ENCODE measurements at places on chromosomes 6 and 20.

- DNase-seq: peak; percentile 18
Observed at GRCh38 chr20:21096321-21097043, 9.7 kb downstream of the LINC00237 start.

- no peak for DNase-seq
Observed at GRCh38 chr20:25487306-25487705, 79.8 kb downstream of the GINS1 start.

DNA sequence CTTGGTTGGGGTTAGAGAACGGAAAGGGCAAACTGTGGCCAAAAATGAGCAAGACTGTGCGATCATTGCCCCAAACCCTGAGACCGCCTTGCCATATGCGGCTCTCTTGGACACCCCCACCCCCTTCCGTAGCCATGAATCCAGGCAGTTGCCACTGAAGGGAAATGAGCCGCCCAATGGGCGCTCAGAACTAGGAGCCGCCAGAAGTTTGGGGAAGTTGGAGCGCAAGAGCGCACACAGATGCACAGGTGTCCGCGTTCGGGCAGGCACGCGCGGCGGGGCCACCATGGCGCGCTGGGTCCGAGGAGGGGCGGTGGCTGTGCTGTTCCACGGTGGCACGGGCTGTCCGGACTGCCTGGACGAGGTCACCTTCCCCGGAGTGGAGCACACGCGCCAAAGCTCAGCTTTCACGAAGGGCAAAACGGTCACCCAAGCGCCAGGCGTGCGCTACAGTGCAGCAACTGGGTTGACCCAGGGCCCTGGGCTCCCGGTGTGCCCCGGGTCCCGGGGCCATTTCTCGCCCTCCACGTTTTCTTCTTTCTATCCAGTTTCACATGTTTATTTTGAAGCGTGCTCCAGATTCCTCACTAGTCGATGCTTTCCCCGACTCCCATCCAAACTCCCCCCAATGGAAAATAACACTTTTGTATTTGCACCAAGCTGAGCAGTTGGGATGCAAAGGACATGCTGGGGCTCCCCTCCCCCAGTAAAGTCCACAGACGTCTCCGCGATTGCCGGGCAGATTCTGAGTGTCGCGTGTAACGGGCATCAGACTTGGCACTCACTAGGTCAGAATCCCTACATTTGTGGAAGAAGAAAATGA lies 906 bp upstream of the PDE10A start:
- no peak for DNase-seq

DNA sequence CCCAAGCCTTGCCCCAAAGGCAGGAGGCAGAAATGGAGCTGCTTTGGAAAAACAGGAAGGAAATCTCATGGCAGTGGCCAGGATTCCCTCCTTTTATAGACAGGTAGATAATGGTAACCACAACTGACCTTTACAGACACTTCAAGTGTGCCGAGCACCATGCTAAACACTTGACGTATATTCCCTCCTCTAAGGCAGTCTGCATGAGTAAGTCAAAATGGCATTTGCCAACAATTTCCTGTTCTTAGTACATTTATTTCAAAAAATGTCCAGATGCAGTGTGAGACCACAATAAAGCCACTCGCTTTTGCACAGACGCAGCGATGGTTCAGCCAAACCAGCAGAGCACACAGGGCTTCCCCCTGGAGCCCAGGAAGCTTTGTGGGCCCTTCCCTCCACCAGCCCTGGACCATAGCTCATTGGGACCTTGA lies 16.5 kb upstream of the GPR6 start:
- no peak for DNase-seq

GRCh38 chr20:4887586-4887985 lies 113.7 kb downstream of the SLC23A2 start:
- no peak for DNase-seq

DNA sequence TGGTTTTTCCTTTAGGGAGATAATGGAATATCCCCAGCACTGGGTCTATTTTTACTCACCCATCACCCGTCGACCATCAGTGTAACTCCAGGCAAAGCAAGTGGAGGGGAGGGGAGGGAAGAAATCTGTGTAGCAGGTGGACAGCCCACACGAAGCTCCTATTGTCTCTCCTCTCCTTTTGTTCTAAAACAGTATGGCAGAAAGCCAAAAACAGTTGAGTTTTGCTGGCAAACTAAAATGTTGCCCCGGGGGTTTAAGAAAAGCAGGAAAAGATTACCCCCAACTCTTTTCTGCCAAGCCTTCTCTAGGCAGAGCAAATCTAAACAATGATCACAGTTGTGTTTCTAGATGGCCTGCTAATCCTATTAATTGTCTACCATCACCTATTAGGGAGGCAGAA lies 89.7 kb downstream of the PREP start:
- no peak for DNase-seq

GRCh38 chr6:39086294-39086693 lies 28.7 kb downstream of the SAYSD1 start:
- DNase-seq: no peak

DNA sequence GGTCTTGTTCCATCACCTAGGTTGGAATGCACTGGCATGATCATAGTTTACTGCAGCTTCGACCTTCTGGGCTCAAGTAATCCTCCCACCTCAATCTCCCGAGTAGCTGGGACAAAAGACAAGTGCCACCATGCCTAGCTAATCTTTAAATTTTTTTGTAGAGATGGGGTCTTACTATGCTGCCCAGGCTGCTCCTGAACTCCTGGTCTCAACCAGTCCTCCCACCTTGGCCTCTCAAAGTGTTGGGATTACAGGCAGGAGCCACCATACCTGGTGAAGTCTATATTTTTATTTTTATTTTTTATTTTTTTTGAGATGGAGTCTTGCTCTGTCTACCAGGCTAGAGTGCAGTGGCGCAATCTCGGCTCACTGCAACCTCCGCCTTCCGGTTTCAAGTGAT lies 11.4 kb upstream of the PIM1 start:
- no peak for DNase-seq

- DNase-seq: no peak
Observed at GRCh38 chr6:138422861-138423260, 18.8 kb downstream of the HEBP2 start.

DNA sequence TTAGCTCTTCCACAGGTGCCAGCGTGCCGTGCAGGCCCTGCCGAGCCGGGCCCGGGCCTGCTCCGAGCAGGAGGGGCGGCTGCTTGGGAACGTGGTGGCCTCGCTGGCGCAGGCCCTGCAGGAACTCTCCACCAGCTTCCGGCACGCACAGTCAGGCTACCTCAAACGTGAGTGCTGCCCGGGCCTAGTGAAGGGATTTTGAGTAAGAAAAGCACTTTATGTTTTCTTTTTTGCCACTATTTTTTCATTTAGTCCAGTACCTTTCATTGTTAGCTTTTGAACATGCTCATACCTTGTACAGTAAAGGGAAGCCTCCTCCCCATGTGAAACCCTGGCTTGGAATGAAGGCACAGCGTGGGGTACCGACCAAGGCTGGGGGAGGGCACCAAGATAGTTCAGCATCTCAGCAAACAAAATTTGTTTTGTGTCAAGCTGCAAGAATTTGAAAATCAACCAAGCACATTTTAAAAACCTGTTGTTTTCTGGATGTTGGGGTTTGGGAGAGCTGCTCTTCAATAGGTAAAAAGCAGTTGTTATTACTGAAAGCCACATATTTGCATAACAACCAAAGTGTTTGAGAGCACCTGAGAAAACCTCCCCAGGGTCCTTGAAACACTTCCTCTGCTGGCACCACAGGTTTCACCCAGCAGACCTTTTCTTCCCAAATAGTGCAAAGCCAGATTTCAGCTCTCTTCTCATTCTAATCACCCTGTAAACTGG lies 18.4 kb downstream of the STX16 start:
- no peak for DNase-seq

DNA sequence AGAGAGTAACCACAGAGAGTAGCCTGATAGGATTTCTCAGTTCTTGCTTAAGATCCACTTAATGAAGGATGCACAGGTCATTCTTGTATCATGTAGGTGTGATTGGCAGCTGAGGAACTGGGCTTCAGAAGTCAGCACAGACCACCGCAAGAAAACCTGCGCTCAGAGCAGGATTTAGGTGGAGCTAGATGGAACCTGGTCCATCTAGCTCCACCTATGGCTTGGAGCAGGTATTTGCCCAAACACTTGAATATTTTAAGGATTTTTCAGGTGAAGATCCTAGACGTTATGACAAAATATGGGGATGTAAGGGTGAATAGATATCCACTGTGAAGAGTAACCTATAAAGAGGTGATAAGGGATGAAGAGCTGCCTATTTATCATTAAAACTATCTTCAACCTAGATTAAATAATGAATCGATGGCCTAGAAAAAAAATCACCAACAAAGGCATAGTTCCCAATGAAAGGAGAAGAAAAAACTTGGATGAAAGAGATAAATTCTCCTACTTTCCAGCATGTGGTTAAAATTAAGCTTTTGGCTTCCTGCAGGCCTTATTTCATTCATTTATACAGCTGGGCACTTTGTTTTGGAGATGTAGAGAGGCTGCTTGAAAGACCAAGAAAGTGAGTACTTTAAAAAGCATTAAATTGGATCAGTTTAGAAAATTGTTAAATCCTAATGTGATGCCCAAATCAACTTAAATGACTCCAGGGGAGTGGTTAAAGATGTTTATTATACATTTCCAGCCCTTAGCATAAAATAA lies 778.4 kb upstream of the GJE1 start:
- DNase-seq: no peak

DNA sequence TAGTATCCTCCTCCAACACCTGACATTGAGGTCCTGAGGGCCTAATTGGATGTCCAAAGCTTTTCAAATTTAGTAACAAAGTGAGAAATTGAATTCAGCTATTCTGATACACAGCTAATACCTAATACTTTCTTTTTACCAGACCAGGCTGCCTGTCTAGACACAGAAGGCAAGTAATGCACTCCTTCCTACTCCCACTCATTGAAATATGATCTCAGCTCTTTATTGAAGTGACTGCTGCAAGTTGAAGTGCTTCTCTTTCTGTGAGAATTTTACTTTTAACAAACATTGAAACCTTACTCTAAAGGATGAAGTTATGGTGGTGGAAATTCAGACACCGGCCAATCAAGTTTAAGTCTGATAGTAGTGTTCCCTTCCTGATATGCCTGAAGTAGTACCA lies 90.8 kb upstream of the OGFRL1 start:
- no peak for DNase-seq

DNA sequence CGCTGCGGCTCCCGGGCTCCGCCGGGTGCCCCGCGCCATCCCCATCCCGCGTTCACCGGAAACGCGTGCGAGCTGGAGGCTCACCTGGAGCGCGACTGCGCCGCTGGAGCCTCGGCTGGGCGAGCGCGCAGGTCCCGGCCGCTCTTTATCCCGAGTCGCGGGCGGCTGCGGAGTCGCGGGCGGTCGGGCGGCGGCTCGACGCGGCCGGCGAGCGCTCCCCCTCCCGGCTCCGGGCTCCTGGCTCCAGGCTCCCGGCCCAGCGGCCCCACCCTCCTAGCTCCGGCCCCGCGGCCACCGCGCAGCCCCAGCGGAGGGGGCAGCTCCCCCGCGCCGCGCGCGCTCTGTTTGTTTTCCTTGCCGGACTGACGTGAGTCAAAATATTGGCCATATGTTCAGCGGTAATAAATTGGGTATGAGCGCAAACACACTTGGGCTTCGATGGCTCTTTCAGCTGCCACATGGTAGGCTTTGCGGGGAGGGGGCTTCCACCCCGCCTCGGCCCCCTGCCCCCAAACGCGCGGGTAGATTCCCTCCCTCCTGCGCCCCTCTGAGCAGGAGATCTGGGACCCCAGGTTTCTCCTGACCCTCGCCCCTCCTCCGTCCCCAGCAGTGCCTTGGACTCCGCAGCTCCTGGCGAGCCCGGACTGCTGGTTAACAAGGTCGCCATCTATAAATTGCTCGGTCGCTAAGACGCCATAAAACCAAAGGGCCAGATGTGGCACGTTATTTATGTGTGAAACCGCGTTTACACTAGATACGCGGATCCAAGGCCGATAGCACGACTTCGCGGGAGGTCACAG lies 8.8 kb upstream of the NKX2-2 start:
- no peak for DNase-seq

GRCh38 chr6:149079456-149079855 lies 238.1 kb upstream of the TAB2 start:
- DNase-seq: no peak

DNA sequence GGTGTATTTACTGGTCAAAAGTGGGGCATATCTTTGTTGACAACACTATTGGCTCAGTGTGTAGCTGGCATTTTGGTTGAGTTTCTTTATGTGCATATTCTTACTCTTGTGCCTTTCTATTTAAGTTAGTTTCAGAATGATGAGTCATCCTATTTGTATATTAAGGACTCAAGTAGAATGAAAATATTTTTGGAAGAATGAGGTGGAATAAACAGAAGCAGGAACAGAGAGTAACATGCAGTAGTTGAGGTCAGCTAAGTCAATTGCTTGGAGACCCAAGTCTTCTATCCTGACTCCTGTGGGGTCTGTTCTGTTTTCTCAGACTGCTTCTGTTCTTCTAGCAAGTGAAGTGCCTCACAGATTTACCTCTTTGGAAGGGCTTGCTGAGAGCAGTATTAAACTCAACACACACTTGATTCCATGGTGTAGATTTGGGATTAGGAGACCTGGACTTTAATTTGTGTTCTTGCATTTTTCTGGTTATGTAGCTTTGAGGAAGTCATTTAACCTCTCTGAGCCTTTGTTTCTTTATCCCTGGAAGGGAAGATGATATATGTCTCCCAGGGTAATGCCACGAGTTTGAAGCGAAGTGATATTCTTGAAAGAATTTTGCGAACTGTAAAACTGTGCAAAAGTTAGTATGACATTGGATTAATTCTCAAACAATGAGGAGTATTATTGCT lies 324.3 kb downstream of the QKI start:
- DNase-seq: no peak

DNA sequence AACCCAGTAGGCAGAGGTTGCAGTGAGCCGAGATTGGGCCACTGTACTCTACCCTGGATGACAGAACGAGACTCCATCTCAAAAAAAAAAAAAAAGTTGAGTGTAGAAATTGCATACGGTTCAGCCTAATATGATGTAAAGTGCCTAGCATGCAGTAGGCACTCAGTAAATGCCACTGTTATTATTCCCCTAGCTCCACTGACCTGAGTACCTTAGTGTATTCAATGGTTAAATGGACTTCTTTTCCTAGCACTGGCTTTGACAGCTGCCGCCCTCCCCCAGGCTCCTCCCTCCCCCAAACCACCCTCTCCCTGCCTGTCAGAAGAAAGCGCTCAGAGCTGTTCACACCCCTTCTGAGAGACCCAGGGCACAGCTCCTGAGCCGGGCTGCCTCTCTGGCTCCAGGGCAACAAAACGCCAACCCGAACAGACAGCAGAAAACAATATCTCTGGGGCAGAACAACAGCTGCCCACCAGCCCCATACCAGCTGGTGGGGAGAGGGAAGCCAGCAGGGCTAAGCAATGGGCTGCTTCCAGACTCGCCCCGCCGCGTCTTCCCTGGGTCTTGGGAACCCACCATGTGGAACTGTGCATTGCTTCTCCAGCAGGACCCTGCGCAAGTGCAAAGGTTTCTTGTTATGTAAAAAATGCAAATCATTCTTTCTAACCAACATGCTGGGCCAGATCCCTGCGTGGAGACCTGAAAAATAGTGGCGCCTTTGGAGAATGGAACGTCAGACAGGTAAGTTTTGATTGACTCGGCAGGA lies 4.5 kb downstream of the CPNE5 start:
- no peak for DNase-seq

DNA sequence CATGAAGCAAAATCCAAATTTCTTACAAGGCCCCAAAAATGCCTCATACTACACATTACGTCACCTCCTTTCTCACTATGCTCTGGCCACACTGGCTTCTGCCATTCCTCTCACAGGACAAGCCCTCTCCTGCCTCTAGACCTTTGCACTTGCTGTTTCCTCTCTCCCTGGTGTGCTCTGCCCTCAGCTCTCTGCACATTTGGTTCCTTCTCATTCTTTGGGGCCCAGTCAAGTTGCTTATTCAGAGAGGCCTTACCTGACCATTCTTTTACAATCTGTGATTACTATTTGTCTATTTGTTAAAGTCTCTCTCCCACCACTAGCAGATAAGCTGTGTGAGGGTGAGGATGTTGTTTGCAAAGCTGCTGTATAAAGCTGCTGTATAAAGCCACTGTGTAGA lies 15.4 kb upstream of the GSTA4 start:
- no peak for DNase-seq

Data from CD4-positive, alpha-beta T cell treated with Interleukin-4 for 4 hours (primary cell).